ENCODE measurements at places on chromosomes 2 and 18.

DNA sequence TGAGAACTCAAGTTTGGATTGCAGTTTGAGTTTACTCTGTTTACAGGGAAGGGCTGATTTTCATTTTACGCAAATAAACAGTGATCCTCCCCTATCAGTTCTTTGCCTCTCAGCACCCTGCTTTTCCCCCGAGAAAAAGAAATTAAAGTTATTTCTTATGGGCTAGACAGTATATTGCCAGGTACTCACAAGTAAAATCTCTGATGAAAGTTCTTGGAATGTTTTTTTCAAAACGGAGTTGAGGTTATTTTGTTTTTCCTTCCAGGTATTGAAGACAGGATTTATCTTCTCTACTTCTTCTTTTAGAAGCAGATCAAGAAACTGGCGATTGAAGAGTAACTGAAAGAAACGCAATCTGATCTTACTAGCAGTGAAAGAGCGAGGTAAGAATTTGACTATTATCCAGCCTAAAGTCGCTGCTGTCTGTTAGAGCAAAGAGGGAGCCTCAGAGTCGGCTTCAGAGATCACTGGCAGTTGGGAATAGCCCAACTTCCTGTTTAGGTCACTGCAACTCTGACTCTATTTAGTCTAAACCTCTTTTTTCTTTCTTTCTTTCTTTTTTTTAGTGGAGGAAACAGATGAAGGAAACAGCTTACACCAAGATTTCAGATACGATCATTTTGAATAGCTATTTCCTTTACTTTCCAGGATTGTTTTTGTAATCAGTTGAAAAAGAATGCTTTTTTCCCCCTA is at the start of gene TFPI:
TFPI (minus strand) TSS at position 425 of the 693 bp plus-strand sequence. CDS start 50,667 bp downstream, outside the sequence.
- peak; percentile 65 for DNase-seq

- DNase-seq: no peak
Measured at GRCh38 chr2:144825331-144826020, 305.6 kb upstream of the ZEB2 start.

DNA sequence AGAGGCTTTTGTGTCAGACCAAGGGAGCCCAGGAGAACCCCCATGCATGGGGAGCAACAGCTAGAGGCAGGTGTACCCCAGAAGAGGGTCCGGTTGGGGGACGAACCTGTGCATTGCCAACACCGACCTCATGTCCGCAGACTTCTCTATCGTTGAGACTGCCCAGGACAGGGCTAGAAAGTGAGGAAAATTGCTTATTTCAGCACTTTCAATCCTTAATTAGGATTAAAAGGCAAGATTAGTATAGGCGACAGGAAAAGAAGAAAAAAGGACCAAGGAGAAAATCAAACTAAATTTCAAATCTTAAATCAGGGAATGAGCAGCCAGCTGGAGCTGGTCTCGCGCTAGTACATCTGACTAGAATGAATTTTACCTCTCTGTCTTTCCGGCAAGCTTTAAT is 438.9 kb upstream of the SOX11 start:
- no peak for DNase-seq

DNA sequence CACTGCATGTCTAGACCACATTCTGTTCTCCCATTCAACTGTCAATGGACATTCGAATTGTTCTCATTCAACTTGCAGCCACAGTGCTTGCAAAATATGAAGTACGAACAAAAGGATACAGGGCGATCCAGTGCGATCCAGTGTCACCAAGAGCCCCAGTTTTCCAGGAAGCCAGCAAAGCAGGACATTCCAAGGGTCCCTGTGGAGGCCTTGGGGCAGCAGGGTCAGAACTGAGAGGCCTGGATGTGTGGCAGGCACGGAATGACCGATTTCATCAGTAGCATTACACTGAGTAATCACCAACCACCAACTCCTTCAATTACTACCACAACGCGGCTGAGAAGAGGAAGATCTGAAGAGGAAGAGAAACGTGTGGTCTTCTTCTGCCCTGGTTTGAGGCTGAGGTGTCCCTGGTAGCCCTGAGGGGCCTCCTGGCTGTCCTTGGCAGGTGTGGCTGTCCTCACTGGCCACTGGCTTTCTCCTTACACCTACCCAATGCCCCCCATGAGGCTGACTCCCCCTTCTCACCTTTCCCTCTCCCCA is 172.7 kb upstream of the FHL2 start:
- no peak for DNase-seq

- DNase-seq: peak; percentile 42
Measured at GRCh38 chr2:68766376-68766845, 31.8 kb downstream of the ARHGAP25 start.

- DNase-seq: no peak
Measured at GRCh38 chr2:185919155-185919554, 180.6 kb downstream of the FSIP2 start.

DNA sequence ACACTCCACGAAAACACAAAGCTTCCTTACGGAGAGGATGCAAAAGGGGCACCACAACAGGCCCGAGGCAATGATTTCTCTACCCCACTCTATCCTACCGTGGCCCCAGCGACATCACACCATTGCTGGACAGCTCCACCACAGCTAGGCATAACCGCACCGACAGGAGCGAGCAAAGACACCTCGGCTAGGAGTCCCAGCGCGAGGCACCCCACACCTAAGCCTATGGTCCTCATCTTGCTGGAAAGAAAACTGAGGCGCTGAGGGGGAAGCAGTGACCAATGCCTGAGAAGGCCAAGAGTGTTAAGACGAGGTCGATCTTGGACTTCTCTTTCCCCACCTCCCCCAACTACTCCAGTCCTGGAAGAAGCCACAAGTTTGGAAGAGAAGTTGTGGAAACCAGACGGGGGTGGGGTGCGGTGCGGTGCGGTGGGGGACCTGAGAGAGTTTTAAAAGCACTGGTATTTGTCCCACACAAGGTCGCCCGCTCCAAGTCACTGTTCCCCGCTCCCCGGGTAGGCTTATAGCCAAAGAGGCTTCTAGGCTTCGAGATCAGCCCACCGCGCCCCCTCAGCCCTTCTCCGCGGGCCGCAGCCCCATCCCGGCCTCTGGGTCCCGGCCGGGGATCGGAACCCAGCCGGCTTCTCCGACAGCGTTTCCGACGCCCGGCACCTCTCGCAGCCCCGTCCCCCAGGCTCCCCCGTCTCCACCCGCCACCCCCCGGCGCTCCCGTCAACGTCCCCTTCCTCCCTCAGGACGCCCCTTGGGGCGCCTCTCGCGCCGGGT is 766 bp downstream of the PDE6D start:
- no peak for DNase-seq

GRCh38 chr2:213015387-213016165 is 135.8 kb downstream of the IKZF2 start:
- no peak for DNase-seq

DNA sequence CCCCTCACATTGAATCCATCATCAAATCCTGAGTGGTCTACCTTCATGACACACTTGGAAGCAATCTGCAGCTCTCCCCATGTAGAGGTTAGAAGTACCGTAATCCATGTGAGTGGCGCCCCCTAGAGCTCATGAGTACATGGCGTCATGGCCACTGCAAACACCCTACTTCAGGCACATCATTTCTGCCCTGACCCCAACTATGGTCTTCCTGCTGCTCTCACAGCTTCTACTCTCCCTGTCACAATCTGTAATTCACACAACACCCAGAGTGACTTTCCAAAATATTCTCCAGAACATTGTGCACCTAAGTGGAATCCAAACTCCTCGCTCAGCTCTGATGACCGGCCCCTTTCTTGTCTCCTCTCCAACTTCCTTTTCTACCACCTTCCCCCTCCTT is 141.9 kb downstream of the ANKRD44 start:
- DNase-seq: peak; percentile 41

DNA sequence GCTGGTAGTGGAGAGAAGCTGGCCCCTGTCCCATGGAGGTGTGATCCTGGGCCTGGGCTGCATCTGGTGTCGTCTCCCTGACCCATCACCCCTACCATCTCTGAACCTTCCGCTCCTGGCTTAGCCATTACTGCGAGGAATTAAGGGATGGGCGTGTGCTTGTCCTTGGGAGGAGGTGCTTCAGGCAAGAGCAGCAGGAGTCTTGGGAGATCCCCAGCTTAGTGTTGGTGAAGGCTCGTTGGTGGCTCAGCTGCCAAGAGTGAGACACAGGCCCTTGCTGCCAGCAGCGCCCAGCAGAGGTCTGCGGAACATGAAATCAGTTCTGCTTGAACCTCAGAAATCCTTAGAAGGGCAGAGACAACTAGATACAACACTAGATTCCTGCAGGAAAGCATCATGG is 59.9 kb upstream of the TGFA start:
- no peak for DNase-seq

DNA sequence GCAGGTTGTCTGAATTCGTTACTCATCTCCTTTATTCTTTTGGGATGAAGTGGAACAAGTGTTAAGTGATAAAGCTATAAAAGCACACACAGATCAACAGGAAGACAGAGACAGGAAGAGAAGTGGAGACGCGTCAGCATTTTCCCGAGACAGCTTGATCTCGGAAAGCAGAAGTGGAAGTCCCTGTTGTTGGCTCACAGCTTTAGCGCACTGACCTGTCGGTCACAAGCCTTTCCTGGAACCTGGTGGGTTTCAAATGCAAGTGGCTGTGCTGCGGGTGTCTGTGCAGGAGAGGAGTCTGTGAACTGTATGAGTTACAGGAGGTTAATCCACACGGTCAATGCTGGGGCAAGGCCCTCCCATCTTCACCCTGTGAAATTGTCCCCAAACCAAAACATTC is 116.6 kb upstream of the PELI1 start:
- no peak for DNase-seq

DNA sequence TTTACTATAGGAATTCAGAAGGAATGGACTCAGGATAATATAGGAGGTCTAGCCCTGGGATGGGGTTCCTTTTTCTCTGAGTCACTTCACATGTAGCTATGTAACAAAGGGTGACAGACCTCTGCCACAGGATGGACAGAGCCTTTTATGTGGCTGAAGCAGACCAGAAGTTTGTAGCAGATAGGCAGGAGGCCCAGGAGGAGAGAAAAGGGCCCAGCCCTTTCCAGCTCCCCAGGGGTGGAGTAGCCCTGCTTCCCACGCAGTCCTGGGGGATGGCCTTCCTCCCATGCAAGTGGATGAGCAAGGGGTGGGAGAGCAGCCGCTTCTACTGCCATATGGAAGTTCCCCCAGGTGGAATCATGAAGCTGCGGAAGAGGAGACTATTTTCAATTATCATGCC is 40.3 kb downstream of the ARMC9 start:
- no peak for DNase-seq

DNA sequence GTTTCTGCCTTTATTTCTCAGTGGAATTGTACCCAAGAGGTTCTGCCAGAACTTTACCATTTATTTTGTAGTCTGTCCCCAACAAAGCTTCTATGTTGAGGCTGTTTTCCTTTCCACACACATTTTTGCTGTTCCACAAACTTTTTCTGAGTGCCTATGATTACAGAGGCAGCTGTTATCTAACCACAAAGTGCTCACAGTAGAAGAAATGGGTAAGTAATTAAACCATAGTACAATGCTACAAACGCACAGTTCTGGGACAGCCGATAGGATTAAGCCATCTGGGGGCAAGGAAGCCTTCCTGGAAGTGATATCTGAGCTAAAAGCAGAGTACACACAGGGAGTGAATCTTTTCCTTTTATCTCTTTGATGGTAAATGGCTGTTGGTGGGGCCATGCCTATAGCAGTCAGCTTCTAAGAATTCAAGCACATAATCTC is 3.9 kb upstream of the MGAT4A start:
- DNase-seq: no peak

DNA sequence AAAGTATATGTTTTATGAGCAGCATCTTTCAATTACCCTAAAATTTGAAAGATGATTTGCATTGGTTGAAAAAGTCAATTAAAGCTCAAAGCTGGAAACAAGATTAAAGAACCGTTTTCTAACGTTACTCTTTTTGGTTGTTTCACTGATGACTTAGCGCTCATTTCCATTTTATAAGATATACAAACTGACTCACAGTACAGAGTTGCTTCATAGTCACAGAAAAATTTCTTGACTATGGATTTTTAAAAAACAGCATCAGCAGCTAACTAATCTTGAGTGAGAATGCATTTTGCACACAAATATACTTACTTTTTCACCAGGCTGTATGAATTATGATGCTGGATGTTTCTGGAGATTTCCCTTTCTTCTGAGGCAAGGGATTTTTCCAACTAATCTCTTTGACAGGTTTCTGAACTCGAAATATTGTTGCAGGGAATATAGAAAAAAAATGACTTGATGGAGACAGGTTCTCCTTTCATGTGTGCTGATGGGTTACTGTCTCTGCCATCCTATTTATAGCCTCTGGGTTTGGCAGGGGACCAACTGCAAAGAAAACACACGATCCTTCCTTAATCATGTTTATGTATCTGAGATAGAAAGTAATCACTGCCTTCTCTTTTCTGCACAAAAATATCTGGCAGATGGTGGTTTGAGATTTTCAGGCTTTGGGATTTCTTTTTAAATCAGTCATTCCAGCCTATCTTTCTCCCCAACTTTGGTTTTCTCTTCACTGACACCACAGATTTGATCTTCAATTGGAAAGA is 129.4 kb upstream of the DAPL1 start:
- no peak for DNase-seq
